ENCODE measurements at places on chromosomes 1 and 21.

DNA sequence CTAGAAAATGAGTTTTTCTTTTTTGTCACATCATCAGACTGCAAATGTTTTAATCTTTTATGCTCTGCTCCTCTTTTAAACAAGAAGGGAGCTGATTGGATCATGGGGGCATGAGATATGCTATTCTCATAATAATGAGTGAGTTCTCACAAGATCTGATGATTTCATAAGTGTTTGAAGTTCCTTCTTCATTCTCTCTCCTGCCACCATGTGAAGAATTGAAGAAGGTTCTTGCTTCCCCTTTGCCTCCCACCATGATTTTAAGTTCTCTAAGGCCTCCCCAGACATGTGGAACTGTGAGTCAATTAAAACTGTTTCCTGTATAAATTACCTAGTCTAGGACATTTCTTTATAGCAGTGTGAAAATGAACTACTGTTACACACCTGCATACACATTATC, 218.2 kb downstream of the NRIP1 start:
- no peak for DNase-seq

- no peak for DNase-seq
Measured at GRCh38 chr1:5501206-5501930, 490.9 kb downstream of the NPHP4 start.

GRCh38 chr1:48492392-48492791, 20.4 kb upstream of the SPATA6 start:
- DNase-seq, result no peak

DNA sequence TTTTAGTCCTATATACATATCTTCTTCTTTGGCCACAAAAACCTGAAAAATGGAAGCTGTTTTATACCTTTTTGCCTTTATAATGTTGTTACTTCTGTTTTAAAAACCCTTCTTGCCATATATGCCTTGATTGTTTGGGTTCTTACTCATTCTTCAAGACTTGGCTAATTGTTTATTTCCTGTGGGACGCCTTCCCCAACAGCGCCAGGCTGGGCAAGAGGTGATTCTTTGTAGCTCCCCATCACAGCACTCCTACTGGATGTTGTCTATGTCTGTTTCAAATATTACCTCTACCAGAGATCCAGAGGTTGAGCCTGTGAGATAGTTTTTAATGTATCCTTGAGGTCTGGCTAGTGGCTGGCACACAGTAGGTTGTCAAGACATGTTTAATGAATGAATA, 73.2 kb upstream of the CYP2J2 start:
- DNase-seq, result no peak

GRCh38 chr1:85656256-85656655, 52.0 kb downstream of the ZNHIT6 start:
- DNase-seq, result no peak

DNA sequence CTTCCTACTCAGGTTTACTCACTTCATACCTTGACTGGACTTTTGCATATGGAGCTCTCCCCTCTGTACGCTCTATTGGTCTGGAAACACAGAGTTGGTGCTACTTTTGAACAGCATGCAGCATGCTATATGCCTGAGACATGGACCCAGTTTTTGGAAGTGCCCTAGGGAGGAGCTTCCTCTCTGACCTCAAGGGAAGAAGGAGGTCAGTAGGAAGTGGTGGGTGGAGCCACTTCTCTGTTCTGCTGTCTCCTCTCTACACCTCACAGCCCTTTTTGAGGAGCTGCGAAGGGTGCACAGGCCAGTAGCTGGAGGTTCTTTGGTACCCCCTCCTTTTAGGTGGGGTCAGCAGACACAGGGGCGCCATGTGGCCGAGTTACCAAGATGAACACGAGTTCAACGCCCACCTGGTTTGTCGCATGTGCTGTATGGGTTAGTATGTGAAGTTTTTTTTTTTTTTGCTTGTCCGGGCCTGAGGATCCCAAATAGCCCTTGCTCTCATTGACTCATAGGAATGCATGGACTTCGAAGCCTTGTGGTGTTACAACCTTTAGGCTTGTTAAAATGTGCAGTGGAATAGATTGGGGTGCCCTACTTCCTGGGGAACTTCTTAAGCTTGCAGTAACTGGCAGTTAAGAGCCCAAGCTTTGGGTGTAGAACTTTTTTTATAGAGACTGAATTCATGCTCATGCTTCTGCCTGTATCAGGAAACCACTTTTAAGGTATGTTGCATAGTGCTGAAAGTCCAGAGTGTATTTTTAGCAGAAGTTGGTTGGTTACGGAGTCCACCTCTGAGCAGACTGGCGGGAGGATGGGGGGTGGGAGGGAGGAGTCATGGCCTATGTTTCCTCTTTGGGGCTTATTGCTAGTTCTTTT, 10.7 kb downstream of the MACF1 start:
- DNase-seq, result peak; percentile 42

- DNase-seq, result peak; percentile 44
Measured at GRCh38 chr1:167489571-167490340, 28.6 kb downstream of the CD247 start.

GRCh38 chr1:26478159-26478558, 5.9 kb downstream of the HMGN2 start:
- no peak for DNase-seq

- DNase-seq, result no peak
Measured at GRCh38 chr1:178438432-178438831, 58.3 kb downstream of the CLEC20A start.

DNA sequence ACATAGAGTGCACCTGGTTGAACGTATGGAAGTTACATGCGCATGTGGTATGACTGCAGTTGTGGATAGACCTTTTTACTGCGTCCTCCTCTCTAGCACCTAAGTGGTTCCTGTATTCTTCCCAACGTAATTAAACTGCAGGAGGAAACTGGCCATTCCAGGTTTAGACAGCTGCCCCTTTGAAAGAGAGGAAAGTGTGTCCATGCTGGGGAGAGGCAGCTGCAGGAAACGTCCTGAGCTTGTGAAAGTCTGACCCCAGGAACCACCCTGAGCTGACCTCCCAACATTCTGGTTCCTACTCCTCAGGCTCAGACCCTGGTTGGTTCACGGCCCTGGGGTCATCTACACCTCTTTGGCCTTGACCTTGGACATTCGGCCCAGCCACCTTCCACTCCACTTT, 309.3 kb downstream of the DISC1 start:
- no peak for DNase-seq

DNA sequence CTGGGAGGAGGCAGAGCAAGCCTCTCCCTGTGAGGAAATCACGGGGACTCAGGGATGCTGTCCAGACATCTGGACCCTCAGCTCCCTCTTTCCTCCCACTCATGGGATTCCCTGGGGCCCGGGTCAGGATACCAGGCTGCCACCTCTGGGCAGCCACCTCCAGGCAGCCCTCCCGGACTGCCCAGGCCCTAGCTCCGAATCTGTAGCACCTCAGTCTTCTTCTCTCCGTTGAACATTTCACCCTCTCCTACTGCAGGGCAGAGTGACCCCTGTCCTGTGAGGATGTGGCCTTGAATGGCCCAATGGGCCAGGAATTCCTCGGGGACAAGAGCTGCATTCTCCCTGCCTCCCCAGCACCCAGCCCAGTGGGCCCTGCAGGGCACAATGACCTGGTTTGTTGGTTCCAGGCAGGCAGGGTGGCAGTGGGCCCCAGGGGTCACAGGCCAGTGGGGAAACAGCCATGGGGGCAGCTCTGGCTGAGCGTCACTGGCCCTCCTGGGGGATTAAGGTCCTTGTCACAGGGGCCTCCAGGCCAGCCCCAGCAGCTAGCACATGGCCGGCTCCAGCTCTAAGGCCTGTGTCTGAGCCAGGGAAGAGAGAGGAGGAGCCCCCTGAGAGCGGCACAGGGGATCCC, 9.5 kb upstream of the TTC34 start:
- no peak for DNase-seq

GRCh38 chr1:214216779-214217178, 64.2 kb upstream of the SMYD2 start:
- no peak for DNase-seq

DNA sequence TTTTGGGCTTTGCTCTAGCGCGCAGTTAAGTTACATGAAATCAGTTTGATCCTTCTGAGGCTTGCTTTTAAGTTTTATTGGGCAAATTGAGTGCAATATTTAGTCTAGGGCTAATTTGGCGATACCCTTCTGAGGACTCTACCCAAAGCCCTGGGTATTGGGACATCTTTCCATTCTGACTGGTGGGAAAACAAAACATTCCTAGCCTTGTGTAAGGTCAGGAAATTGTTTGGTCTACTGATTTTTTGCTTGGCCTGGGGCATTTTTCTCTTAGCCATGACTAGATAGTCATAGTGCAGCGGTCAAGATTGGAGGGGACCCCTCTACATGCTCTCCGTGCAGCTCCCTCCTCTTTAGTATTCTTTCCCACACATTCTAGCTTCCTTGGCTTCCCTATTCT, 189.6 kb upstream of the PTGFR start:
- DNase-seq, result no peak
